ENCODE measurements at places on chromosomes 5 and 9.

DNA sequence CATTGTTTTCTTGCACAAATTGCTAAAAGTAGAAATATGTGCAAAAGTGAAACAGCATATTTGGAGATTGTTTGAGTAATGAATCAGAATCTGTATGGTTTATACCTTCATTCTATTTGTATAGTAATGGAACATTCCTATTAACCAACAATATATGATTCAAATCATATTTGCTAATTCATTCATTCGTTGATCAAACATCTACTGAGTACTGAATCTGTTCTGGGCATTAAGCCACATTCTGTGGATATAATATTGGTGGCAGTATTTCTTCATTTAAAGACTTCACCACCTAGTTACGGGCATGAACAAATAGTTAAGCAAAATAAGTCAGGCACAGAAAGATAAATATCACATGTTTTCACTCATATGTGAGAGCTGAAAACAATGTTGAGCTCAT is 385.7 kb downstream of the MTRR start:
- DNase-seq = no peak

GRCh38 chr9:98607787-98608186 is 100.9 kb downstream of the GABBR2 start:
- no peak for DNase-seq

DNA sequence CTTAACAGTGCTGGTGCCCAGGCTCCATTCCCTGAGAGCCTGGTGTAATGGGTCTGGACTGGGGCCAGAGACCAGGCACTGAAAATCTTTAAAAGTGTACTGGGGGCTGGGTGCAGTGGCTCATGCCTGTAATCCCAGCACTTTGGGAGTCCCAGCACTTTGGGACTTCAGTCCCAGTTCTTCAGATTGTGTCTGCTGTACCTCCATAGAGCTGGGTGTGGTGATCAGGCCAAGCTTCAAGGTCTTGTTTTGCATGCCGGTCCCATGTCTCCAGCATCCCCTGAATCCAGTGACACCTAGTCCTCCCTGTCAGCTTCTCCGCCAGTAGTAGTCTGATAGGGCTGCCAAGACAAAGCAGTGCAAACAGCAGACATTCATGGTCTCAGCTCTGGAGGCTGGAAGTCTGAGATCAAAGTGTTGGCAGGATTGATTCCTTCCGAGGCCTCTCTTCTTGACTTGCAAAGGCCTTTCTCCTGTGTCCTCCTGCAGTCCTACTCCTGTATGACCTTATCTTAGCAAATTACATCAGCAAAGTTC is 108.2 kb downstream of the SYK start:
- DNase-seq = no peak

GRCh38 chr5:83516377-83516776 is 44.8 kb downstream of the VCAN start:
- DNase-seq = no peak

GRCh38 chr5:79512471-79513307 is 1.2 kb downstream of the HOMER1 start:
- DNase-seq = no peak

- DNase-seq = no peak
Measured at GRCh38 chr5:104385906-104386305, 823.3 kb upstream of the NUDT12 start.

DNA sequence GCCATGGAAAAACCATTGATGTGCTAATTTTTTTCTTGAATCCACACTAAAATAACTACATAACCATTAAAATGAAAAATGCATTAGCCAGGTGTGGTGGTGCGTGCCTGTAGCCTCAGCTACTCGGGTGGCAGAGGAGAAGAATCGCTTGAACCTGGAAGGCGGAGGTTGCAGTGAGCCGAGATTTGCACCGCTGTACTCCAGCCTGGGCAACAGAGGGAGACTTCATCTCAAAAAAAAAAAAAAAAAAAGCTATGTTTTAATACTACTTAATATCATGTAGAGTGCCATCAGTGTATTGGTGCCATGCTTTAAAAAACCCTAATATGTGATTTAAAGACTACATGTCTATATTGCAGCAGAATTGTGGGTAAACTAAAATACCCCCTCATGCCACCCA is 58.9 kb downstream of the NDFIP1 start:
- DNase-seq = no peak

GRCh38 chr9:613771-614347 is 227.6 kb upstream of the DMRT1 start:
- peak; percentile 92 for DNase-seq

DNA sequence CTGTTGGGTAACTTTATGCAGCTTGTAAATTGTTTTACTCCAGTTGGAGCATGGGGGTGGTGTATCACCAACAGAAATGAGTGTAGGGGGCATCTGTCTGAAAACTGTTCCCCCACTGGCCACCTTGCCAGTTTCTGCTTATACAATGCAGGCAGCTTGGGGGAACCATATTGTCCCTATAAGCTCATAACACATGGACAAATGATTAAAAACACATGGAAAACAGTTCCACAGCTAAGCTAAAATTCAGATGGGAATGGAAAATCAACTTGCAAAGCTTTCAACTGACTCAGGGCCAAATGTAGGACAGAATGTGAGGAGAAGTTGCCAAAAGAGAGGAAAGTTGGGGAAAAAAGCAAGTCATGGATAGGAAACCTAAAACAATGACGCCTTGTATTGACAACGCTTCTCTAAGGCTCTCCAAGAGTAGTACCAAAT is 7.9 kb upstream of the CER1 start:
- no peak for DNase-seq

GRCh38 chr5:138960145-138960692 is 85.1 kb upstream of the LRRTM2 start:
- no peak for DNase-seq

- no peak for DNase-seq
Measured at GRCh38 chr5:55469839-55470238, 64.9 kb downstream of the PLPP1 start.

DNA sequence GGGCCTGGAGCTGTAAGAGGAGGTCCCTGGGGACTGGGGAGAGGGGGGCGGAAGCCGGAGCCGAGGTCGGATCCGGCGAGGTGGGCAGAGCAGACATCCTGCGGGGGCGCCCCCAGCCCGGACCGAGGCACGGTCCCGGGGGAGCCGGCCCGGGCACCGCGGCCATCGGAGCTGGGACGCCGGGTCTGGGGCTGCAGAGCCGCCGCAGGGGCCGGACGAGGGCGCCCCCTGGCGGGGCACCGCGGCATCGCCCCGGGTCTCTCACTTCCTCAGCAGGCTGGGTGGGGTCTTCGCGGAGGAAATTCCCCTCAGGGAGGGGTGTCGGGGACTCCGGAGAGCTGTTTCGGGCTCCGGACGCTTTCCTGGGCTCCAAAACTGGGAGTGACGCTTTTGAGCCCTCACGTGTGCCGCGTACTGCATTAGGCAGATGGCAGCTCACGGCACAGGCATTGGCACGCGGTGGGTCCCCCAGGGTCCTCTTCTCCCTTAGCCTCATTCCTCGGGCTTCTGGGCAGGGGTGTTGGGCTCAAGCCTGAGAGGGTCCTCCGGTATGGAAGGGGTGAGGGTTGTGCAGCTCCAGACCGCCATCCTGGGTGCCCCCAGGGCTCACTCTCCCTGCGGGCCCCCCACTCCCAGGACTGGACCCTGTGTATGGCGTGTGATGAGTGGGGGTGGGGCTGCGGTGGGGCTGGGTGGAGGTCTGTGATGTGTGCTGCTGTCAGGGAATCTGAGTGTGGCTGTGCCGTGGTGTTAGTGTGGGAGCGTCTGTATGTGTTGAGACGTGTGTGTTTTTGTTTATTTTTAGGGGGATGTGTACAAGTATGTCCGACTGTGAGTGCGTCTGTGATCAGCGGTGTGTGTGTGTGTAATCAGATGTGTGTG is 29.6 kb downstream of the LHX2 start:
- DNase-seq = no peak

DNA sequence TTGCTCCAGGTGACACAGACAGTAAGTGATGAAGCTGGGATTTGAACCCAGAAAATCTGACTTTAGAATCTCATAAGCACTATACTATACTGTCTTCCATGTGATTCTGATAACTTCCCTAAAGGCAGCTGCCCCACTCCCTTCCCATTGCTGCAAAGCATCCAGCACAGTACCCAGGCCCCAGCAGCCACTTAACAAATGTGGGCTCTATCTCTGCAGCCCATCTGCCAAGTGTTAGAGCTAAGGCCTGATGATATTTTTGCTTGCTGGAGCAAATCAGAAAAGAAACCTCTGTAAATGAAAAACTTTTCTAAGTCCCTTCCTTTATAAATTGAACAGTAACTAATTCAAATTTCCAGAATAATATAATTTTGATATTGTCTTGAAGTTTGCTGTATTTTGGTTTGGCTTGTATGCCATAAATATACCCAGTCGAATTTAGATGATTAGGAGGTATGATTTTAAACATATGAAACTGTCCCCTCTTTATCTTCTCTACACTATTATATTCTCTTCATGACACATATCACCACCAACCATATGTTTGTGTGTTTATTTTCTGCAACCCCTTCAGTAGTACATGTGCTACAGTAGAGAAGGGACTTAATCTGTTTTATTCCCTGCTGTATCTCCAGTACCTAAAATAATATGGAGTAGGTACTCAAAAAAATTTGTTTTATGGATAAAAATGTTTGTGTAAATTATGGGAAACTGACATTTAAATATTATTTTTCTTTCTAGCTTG is 63.8 kb downstream of the SMIM15 start:
- no peak for DNase-seq

DNA sequence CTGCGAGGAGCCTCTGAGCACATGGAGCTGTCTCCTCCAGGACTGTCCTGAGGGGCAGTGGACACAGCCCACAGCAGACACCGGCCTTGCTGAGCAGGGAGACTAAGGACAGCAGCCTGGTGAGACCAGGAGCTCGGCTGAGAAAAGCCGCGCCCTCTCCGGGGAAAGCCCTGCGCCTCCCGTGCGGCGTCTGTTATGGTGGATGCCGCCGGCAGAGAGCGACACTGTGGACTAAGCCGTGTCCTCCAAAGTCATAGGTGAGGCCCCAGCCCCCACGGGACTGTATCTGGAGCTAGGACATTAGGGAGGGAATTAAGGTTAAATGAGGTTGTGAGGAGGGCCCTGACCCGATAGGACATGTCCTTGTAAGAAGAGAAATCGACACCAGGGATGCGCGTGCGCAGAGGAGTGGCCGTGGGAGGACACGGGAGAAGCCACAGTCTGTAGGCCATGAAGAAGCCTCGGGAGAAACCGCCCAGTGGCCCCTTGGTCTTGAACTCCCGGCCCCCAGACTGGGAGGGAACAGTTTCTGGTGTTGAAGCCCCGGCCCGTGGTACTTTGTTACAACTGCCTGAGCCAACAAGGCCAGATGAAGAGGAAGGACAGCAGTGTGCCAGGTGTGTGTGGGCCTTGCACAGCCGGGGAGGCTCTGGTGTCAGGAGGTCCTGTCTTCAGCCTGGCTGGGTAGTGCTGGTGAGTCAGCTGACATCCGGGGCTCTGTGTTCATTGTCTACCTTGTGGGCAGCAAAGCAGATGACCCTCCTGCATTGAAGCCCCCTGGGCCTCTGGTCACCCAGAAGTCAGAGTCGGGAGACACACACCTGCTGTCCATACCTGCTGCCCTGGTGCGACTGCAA is 22.1 kb downstream of the MRPL36 start:
- no peak for DNase-seq

DNA sequence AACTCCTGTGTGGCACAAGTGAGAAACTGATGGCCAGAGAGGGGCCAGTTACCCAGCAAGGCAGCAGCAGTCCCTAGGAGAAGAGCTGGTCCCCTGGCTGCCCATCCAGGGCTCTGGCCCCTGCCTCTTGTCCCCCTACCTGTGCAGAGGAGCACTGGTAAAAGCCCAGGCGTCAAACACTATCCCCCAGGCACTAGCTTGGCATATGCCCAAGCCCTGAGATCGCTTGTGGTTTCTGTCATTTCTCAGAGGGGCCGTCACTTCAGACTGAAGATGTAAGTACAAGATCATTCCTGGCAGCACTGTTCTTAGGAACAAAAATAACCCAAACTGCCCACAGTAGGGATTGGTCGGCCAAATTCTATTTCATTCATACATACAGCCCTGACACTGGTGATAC is 53.9 kb downstream of the COL15A1 start:
- no peak for DNase-seq
